Activated T-cell treated with anti-CD3 and anti-CD28 coated beads, Interleukin-2, amount 50 U/mL, for 72 hours (primary cell): ENCODE measurements at places on chromosomes 4 and X.

DNA sequence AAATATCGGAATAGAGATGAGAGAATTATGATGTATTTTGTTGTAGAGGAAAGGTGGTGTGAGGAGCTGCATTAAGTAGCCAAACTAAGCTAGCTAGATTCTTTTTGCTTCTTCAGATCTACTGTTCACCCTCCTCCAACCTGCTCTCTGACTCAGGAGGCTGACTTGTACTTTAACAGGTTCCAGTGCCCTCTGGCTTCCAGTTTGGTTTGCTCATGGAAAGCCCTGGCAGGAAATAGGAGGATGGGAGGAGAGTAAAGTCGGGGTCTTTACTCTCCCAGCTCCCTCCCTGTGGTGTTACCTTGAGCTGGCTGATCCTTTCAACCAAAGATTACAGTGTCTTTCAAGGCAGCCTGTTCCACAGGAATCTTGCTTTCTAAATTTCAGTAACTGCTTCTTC lies 277.0 kb upstream of the EDA2R start:
- DNase-seq: no peak

DNA sequence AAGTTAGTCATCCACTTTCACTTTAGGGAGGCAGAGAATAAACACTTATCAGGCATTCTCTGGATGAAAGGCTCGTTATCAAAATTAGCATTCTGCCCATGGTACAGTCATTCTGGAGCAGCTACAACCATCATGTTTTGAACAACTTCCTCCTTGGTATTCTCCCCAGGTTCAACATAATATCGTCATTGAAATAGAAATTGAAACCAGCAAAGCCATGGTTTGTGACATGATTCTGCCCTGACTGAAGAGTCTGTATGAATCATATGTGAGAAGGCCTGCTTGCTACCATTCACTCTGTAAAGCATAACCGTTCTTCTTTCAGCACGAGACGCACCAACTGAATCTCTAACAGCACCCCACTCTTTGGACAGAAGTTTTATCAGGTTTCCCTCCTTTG lies 127.5 kb upstream of the RADX start:
- DNase-seq: peak; percentile 15

DNA sequence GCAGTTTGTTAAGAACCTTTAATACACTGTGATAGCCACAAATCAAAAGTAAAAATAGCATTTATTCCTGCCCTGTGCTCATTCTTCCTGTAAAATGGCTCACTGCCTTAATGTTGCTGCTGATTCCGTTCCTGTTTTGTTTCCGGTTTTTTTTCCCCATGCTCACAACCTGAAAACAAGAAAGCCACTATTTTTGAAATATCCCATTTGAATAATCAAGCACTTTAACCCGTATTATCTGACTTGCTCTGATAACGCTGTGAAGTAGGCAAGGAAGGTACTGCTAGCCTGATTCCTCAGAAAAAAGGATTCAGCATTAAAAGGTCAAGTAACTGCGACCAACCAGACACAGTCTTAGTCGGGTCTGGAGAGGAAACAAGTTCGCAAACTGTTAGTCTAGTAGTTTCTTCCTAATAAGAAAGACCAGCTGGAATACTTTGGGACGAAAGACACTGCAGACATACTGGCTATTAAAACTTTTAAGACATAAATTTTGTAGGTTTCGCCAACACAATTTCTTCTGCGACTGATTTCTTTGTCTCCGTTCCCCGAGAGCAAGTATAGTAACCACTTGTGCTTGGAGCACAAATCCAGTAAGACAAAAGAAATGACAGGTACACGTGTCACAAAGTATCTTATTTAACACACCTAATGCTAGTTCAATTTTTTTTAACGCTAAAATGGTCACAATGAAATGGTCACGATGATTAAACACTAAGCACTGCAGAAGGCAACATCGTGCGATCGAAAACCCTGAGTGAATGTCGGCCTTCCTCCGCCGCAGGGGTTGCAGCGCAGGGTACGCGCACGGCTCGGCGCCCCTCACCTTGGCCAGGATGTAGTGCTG lies 802 bp downstream of the COX18 start:
- no peak for DNase-seq

- no peak for DNase-seq
These were observed 178.4 kb upstream of the GPRIN3 start for GRCh38 chr4:89486042-89486441.

DNA sequence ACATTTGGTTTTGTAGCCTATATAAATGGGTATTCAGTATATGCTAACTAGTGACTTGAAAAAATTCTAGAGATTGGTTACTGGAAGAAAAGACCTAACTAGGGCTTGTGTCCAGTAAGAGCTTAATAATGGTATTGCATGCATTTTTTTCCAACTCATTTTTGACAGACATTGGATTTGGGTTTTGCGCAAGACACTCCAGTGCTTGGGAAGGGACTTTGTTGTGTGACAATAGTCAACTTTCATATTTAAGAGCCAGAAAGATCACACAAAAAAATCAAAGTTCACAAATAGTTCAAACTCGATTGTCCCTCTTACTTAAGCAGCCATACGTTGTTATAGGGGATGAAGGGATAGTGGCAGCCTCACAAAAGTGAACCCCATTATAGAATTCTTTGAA lies 1.2 kb upstream of the HSD17B11 start:
- DNase-seq: no peak

DNA sequence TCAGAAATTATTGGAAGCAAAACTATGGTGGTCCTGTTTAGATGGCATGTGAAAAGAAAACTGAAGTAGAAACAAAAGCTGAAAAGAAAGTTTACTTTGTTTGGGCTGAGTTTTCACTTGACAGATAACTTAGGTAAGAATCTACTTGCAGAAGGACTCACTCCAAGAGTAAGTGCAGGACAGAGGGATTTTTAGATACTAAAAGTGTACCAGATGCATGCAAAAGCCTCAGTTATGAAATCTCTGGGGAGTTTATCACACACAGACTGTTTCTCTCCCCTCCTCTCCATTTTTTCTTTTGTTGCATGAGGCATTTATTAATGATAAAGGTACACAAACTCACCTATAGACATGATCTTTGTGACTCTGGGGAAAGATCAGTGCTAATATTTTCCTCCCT lies 127.5 kb upstream of the GIMD1 start:
- no peak for DNase-seq

DNA sequence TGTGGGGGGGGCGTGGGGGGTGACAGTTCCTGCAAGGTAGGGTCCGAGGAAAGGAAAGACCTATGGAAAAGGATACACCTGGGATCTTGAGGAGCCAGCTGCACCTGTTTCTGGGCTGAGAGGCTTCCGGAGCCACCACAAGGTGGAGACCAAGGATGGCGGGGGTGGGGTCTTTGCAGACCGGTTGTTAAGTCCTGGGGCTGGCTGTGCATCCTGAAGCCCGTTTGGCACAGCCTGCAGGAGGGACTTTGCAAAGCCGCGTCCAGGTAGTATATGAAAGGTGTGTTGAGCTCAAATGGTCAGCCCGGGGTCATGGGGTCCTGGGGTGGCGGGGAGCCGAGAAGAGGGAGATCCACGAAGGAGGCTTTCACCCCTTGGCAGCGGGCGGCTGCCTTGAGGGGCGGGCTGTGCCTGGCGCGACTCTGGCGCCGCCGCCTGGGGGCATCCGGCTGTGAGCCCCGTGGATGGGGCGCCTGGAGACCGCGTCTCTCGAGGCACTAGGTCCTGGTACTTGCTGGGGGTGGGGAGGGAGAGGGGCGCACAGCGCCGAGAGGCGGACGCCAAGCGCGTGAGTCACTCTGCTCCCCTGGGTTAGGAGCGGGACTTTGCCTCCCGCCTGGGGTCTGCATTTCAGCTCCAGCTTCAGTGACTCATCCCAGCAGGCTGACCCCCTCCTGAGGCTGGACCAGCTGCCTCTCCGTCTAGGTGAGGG lies 58.2 kb upstream of the DYNLT3 start:
- peak; percentile 8 for DNase-seq

- no peak for DNase-seq
These were observed 9.7 kb downstream of the HS6ST2 start for GRCh38 chrX:132948648-132949260.

DNA sequence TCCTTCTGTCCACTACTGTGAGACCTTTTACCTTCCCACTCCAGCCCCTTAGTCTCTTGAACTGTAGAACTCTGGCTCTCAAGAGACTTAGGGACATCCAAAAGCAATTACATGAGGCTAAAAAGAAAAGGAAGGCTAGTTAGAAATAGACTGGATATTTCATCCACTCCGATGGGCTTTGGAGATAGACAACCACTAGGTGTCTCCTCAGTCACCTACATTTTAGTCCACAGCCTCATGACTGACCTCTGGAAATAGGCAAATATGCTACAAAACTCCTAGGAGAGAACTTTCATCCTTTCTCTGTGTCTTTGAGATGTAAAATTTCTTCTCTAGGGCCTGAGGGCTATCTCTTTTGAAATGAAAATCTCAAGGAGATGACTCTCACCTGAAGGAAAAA lies 45.1 kb upstream of the LAMP2 start:
- DNase-seq: no peak

DNA sequence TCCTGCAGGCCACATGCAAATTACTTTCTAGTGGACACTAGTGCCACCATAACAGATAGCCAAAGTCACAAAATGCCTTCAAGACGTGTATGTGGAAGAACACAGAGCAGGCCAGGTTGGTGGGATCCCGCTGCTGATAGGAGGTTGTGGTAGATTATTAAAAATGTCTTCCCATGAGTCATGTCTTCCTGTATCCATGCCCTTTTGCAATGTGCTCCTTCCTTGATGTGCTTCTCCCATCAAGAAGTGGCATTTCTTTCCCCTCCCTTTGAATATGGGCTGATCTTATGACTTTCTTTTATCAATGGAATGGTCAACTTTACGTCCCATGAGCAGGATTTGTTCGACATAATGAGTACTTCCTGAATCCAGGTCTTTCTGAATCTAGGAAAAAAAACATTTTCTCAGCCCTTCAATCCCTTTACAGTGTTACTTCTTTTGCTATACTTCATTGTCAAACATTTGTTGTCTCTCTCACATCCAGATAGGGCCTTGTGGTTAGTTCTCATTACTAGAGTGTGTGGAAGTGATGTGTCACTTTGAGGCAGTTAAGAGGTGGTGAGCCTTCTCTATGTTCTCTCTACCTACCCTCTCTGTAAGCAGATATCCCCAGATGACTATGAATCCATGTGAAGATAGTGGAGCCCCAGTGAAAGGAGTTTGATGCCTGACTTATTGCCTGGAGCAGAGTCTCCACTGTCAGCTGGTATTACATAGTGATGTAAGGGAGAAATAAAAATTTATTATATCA lies 519.2 kb upstream of the DIPK2B start:
- peak; percentile 18 for DNase-seq

DNA sequence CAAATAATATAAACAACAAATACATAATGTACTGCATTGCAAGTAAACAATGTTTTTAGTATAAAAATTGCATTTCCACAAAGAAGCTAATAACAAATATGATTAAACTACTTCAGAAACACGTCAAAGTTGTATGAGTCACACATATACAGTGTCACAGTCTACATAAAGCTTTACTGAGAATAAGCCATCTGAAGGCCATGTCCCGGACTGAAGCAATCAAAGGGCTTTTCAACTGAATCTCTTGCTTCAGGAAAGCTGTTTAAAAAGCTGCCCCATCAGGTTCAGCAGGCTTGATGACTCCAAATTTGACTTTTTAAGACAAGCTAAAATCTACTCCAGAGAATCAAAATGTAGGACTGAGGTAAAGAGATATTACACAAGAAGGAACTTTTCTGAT lies 1476.8 kb downstream of the ADGRL3 start:
- no peak for DNase-seq

GRCh38 chrX:123570011-123570590 lies 162.8 kb downstream of the THOC2 start:
- DNase-seq: no peak

- no peak for DNase-seq
These were observed 60.2 kb upstream of the LCORL start for GRCh38 chr4:18081708-18082107.

GRCh38 chr4:100422894-100423293 lies 94.9 kb downstream of the EMCN start:
- no peak for DNase-seq

- DNase-seq: no peak
These were observed 30.6 kb downstream of the HERC6 start for GRCh38 chr4:88409206-88409605.

- DNase-seq: peak; percentile 46
These were observed 760 bp downstream of the TMEM165 start for GRCh38 chr4:55396308-55397125.

GRCh38 chr4:106048250-106048971 lies 153.1 kb downstream of the NPNT start:
- no peak for DNase-seq

DNA sequence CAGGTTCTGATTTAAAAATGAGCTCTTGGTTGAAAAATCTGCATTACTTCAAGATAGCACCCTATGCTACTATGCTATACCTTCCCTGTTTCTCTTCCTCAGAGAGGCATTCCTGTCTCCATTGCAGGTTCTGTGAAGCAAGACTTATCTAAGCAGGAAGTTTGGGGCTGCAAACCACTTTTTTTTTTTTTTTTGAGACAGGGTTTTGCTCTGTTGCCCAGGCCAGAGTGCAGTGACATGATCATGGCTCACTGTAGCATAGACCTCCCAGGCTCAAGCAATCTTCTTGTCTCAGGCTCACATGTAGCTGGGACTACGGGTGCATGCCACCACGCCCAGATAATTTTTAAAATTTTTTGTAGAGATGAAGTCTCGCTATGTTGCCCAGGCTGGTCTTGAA lies 4.0 kb upstream of the CCNG2 start:
- DNase-seq: no peak

DNA sequence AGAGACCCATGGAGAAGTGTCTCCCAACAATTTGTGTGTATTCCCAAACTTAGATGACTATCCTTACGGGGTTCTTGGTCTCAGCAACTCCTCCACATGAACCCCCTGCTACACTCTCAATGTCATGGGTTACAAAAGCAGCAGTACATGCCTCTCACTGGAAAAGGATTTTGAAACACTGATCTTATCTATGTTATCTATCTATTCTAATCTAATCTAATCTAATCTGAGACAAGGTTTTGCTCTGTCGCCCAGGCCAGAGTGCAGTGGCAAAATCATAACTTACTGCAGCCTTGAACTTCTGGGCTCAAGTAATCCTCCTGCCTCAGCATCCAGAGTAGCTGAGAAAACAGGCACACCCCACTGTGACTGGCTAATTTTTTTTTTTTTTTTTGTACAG lies 19.3 kb downstream of the TSPAN5 start:
- DNase-seq: no peak

GRCh38 chrX:119190831-119191230 lies 45.3 kb upstream of the PGRMC1 start:
- no peak for DNase-seq

DNA sequence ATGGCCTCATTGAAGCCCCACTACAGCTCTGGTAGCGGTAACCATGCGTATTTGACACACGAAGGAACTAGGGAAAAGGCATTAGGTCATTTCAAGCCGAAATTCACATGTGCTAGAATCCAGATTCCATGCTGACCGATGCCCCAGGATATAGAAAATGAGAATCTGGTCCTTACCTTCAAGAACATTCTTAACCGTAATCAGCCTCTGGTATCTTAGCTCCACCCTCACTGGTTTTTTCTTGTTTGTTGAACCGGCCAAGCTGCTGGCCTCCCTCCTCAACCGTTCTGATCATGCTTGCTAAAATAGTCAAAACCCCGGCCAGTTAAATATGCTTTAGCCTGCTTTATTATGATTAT lies 876 bp downstream of the HPRT1 start:
- no peak for DNase-seq

- no peak for DNase-seq
These were observed 132.6 kb downstream of the PACRGL start for GRCh38 chr4:20832826-20833225.

- no peak for DNase-seq
These were observed 23.3 kb upstream of the MGST2 start for GRCh38 chr4:139642364-139642763.

GRCh38 chrX:35786271-35786670 lies 11.9 kb upstream of the MAGEB16 start:
- no peak for DNase-seq
